ENCODE measurements at places on chromosomes 12 and 14.

- no peak for DNase-seq
Measured at GRCh38 chr14:104530646-104531045, 48.9 kb upstream of the C14orf180 start.

- DNase-seq, result peak; percentile 44
Measured at GRCh38 chr12:118060301-118061010, 523 bp downstream of the WSB2 start.

DNA sequence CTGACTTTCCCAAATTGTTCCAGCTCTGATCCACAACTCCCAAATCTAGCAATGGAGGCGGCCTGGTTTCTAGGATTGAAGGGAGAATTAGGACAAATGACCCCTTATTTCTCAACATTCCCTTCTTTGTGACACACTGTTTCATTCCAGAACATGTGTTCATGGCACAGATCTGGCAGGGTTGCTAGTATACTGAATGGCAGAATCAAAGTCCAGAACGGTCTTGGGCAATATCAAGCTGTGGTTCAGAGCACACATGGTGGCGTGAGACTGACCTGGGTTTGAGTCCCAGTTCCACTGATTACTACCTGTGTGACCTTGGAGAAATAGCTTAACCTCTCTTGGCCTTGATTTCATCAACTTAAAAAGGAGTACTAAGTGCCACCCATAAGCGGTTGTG lies 152.5 kb downstream of the SAMD4A start:
- no peak for DNase-seq

DNA sequence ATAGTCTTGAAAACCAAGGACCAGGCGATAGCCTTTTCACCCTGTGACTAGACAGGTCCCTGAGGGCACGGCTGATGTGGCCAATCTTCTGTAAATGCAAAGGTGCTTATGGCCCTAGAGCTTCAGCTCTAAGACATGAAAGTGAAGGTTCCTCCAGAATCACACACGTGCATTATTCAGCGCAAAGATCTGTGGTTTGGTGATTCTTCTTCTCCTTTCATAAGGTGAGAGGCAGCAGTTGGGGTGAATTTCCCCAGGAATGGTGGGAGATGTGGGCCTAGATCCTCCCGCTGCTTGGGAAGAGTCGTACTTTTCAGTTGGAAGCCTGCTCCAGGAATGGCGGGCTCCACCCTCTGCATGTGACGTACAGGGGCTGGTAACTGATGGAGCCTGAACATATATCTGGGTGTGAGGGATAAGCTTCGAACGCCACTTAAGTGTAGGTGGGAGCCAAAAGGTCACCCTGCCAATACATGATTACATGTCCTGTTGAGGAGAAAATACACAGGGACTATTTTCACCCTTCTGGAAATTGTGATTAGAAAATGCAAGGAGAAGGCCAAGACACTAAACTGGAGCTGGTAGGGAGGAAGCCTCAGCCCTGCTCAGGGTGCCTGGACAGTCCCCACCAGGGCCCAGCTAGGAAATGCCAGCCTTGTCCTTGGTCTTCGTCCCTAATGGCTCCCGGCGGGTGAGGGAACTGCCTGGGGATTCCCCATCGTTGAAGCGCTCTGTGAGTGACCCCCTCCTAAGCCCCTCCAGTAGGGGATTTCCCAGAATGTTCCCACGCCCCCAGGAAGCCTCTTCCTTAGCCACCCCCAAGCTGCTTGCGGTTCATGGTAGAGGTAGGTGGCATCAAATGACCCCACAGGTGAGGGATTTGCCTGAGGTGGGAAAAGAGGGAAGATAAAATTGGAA lies 17.6 kb downstream of the BATF start:
- DNase-seq, result peak; percentile 66

DNA sequence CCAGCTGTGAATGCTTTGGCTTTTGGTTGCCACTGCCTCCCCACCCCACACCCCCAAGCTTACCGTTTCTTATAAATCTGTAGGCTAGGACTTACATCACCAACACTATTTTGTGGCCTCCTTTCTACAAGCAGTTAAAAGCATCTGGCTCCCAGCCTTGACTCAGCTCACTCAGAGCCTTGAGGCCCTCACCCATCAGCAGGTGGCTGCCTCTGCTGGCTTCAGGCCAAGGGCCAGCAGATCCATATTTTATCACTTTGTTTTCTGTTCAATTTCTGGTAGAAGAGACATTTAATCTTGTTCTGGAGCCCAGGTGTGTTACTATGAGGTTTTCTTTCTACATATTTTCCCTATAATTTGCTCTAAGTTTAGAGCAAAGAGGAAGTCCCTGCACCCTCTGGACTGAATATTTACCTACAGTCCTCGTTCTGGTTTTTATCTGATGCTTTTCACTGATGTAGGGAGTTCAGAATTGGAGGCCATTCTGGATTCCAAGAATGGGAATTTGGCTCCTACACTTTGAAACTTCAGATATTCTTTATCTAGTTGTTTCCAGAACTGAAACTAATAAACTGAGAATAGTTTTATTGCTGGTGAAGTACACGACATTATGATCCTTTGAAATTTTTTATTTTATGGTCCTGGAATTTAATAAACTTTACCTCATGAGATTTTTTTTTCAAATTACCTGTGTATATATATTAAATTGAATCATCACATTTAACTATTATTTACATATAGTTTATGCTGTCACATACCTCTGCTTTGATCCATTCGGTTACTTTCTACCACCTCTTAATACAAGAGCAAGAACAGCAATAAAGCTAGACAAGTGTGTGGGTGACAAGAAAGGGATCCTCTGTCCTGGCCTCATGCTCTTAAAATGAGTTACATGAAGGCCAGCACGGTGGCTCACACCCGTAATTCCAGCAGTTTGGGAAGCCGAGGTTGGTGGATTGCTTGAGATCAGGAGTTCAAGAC lies 22.2 kb downstream of the PLBD1 start:
- DNase-seq, result no peak

Data from stimulated activated CD4-positive, alpha-beta T cell treated with anti-CD3 and anti-CD28 coated beads, Interleukin-15, amount 100 ng/mL, for 24 hours (primary cell).